Muscle of back (tissue), 13 donors: ENCODE measurements at places on chromosomes 4 and X. TPM values are rescaled to one million over a fixed set of nuclear protein-coding genes. Genes with fewer than 3 reads are reported as not detected.

ARFIP1 gene
- polyA plus RNA-seq = 24.4 TPM

SLC10A6 gene
- polyA plus RNA-seq = not detected

EPHA5 gene
- polyA plus RNA-seq = 0.25 TPM

FRAS1 gene
- 5.8 TPM for polyA plus RNA-seq

NAP1L2 gene
- 1.2 TPM for polyA plus RNA-seq

ATP8A1 gene
- 7.9 TPM for polyA plus RNA-seq

SUPT20HL2 gene
- 0.09 TPM for polyA plus RNA-seq

PABPC5 gene
- 4.7 TPM for polyA plus RNA-seq

TRPC5OS gene
- 0.19 TPM for polyA plus RNA-seq

DRD5 gene
- polyA plus RNA-seq = 0.51 TPM

ADH1A gene
- polyA plus RNA-seq = 0.90 TPM

AFF2 gene
- polyA plus RNA-seq = 1.6 TPM

PHKA1 gene
- 3.9 TPM for polyA plus RNA-seq

ZNF157 gene
- 0.37 TPM for polyA plus RNA-seq

RASGEF1B gene
- 4.2 TPM for polyA plus RNA-seq

UTP14A gene
- 18.5 TPM for polyA plus RNA-seq

UGT2B7 gene
- polyA plus RNA-seq = 0.73 TPM

JADE3 gene
- polyA plus RNA-seq = 6.0 TPM

NAA11 gene
- 0.28 TPM for polyA plus RNA-seq

DGKK gene
- not detected for polyA plus RNA-seq

HSFX3 gene
- polyA plus RNA-seq = 0.70 TPM

PIM2 gene
- 2.4 TPM for polyA plus RNA-seq

AMTN gene
- not detected for polyA plus RNA-seq

FGFR3 gene
- polyA plus RNA-seq = 1.6 TPM

MAGEA11 gene
- not detected for polyA plus RNA-seq

IL13RA2 gene
- not detected for polyA plus RNA-seq

BEX5 gene
- polyA plus RNA-seq = not detected

IL3RA gene
- polyA plus RNA-seq = 14.3 TPM

PLK4 gene
- 11.6 TPM for polyA plus RNA-seq
